ENCODE measurements at places on chromosomes 6 and 20.

DNA sequence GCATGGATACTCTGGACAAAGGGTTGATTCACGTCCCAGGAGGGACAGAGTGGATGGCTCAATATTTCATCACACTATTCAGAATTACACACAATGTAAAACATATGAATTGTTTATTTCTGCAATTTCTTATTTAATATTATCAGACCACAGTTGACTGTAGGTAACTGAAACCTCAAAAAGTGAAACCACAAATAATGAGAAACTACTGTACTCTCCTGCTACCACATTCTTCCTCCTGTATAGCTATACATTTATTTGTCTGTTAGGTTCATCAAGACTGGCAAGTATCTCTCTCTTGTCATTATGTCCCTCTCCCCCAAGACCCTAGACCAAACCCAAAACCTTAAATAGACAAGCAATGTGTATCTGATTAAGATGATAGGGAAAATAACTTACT lies 60.0 kb downstream of the SYCP2 start:
- peak; percentile 5 for DNase-seq

- DNase-seq: no peak
Observed at GRCh38 chr20:50269091-50270033, 78.7 kb downstream of the CEBPB start.

- DNase-seq: no peak
Observed at GRCh38 chr6:144778773-144779492, 493.8 kb downstream of the UTRN start.

DNA sequence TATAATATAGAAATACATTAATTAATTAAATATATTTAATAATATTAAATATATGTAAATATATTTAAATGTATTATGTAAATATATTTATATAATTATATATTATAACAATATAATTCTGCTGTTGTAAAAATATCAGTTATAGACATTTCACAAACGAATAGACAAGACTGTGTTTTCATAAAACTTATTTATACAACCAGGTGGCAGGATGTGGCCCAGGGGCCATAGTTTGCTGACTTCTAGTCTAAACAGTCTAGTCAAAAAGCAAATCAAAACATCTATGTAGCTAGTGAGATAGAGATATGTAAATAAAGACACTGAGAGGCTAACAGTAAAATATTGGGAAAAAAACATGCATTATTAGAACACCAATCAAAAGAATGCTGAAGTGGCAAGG lies 136.4 kb downstream of the TBXT start:
- DNase-seq: no peak

DNA sequence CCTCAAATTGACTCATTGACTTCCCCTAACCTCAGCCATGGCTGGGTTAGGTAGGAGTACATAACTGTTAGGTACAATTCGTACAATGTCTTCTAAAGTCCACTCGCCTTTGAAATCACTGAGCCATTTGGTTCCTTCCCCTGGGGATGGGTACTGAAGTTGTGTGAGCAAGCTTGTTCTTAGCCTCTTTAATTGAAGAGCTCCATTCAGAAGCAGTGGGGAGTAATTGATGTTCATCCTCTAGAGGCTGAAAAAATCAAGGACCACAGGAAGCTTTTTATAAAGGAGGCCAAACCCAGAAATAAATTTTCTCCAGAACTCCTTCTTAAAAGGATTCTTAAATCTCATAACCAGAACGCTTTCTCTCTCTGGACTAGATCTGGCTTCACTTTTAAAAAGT lies 60.6 kb downstream of the ANKS1A start:
- no peak for DNase-seq

DNA sequence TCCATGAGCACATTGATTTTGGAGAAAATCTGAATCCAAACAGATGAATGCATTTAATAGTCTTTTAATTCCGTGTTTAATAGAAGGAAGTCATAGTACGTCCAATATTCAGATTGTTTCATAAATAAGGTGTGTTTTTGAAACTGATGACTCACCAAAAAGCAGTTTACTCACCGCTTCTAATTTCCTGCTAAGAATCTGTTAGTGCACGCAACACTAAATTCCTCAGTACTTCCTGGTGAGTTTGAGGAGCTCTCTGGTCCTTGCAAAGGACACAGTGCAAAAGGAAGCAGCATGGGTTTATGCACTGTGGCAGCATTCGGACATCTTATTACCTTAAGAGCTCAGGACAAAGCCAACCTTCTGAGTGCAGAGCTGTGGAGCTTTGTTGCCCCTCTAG lies 2.3 kb upstream of the ADGRF1 start:
- DNase-seq: no peak

DNA sequence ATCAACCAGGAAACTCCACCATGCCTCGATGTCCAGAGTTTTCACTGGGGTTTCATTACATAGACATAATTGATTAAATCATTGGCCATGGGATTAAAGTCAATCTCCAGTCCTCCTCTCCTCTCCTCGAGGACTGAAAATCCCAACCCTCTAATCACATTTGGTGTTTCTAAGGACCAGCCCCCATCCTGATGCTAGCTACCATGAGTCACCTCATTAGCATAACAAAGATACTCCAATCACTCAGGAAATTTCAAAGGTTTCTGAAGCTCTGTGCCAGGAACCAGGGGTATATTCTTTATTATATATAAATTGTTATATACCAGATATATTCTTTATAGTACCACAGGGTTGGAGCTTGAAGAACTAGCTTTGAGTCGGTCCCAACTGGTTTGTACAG lies 212.9 kb upstream of the PRND start:
- DNase-seq: peak; percentile 38
